ENCODE measurements at places on chromosomes 3 and 15. TPM values are rescaled to one million over a fixed set of nuclear protein-coding genes. Genes with fewer than 3 reads are reported as not detected.

DNA sequence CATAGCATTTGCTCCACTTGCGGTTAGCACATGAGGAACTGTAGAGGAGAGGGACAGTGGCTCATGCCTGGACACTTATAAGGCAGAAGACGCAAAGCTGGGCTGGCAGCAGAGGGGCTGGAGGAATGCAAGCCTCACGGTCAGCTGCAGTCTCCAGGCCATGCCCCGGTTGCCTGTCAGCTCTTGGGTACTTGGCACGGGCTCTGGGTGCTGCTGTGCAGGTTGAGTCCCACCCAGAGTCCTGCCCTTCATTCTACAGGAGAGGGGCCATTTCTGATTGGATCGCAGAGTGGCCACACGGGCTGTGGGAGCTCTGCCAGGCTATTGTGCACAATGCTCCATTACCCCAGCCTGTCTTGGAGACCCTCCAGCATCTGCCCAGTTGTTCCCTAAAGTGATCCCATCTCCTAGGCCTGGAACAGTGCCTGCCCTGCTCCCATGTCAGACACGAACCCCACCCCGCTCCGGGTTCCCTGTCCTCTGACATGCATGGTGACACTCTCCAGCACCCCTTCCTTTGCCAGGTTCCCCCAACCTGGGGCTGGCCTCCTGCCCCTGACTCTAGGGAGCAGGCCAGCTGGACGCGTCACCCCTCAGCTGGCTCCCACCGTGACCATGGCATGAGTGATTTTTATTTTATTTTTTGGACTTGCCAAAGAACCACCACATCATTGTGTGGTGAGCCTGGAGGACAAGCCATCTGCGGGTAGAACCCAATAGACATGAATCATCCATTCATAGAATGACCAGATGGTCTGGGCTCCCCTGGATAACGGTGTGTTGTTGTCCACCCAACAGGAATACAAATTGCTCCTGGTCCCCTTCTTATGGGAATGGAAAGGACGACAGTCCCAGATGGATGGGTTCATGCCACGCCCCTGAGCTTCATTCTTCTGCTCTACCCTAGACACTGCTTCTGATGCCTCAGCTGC is 51.0 kb upstream of the KLF13 start:
- peak; percentile 64 for DNase-seq

DNA sequence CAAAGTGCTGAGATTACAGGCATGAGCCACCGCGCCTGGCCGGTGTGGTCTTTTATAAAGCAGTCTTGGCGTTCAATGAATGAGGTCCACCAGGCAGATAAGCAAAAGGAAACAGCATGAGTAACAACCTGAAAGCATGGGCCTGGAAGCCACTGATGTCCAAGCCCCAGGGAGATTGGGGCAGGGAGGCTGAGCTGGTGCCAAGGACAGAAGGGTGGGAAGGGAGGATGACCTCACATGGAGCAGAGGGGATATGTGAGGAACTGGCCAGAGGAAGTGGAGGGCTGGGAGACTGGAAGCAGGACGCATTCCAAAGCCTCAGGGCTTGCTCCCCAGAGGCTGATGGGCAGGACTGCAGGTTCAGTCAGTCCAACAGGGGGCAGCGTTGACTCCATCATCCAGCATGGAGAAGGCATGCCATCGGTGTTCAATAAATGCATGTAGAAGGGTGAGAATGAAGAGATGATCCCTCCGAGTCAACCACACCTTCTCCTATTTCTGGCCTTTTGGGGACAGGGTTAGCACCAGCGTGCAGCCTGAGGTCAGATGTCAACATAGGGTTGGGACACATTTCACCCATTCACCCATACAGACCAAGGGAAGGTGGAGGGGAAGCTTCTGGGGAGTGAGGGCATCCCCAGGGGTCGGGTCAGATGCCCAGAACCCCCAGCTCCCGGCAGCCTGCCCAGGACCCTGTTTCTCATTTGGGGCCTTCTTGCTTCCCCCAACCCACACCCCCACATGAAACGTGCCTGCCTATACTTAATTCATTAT is 14.8 kb downstream of the MYL3 start:
- peak; percentile 78 for DNase-seq

DNA sequence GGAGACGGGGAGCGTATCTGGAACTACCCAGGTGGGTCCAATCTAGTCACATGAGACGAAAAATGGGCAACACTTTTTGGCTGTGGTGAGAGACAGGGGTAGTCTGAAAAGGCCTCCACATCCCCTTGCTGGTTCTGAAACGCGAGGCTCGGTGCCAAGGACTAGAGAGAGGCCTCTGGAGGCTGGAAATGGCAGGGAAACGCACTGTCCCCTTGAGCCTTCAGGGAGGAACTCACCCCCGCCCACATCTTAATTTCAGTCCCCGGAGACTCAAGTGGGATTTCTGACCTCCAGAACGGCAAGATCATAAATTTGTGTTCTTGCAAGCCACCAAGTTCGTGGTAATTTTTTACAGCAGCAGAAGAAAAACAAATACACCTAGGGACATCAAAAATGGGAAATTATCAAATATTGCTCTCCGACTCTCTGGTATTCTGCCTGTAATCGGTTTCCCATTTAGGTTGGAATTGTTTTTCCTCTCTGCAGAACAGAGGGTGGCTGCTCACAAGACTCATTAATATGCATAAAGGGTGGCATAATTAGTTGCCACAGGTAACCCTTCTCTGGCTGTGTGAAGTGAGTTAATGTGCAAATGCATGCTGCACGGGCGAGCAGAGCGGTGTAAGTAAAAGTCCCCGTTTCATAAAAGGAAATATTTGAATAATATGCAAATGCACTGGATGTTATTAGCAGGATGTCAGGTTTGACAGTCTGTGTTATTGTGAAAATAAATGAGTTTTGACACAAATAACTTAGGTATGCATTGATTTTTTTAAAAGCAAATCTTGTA is 185.7 kb downstream of the ARRDC4 start:
- DNase-seq, result no peak

- no peak for DNase-seq
Measured at GRCh38 chr15:23570486-23570885, 5.0 kb downstream of the MKRN3 start.

GRCh38 chr3:54866251-54866650 is 61.6 kb downstream of the LRTM1 start:
- no peak for DNase-seq

DNA sequence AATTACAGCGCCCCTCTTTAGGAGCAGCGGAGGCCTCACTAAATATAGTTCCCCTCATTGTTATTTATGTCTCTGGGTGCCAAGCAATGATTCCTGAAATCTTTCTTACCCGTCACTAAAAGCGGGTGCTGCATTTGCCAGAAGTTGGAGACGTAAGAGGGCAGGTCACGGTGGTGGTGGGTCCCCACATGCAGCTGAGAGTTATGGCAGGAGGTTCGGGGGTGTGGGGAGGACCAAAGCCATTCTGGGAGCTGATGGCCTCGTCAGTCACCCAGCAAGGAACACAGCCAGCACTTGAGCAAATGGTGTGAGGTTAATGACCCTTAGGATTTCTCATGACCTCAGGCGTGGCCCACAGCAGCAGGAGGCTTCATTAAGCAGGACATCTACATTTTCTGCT is 129.2 kb downstream of the RAB11A start:
- DNase-seq, result no peak

The CHRD gene
- 32.6 TPM for total RNA-seq

The STRIT1 gene
- not detected for total RNA-seq
